ENCODE measurements at places on chromosomes 3 and 15.

DNA sequence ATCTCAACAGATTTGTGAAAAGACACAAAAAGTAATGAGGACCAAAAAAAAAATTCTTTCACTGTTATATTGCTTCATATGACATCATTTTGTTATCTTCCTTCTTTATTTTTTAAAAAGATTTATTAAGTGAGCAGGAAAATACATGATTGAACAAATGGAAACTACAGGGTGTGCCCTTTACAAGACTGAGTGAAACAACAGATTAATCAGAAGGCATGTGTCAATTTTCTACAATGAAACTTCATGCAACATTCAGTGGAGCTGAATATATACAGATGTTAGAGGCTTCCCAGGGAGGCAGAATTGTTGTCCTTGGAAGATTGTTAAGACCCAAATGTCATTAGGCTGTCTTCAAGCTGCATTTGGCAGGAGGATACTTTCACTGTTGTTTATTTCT lies 28.4 kb upstream of the SLC2A2 start:
- DNase-seq = no peak

DNA sequence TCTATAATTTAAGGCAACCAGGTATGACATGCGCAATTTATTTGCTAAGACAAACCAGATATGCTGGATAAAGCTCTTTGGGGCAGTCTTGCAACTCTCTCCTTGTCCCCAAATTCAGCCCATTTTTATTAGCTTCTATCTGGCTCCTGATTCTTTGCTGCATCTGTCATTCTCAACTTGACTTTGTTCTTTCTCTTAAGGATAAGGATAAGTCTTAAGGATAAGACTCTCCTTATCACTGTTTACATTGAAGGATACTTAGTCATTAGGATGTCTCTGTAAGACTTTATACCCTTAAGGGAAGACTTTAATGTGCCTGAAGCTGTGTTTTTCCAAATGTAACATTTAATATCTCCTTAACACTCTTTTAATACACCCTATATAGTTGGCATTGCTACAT lies 49.2 kb downstream of the ALCAM start:
- DNase-seq = no peak

DNA sequence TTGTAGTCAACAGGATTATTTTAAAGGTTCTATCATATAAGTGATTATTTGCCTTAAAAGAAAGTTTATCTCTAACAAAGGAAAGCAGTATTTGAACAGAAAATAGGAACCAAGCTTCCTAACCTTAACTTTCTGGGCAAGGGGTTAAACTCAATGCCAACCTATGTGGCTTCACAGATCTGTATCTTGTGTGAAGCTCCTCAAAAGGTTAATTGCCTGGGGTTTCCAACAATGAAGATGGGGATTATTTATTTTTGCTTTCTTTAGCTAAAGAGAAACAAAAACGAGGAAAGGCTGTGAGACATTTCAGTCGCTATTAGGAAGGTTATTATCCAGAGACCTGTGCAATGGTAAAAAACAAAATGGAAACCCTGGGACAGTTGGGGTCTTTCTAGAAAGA lies 1.1 kb upstream of the WDR82 start:
- no peak for DNase-seq

GRCh38 chr3:11074451-11074850 lies 79.8 kb upstream of the HRH1 start:
- DNase-seq = no peak

DNA sequence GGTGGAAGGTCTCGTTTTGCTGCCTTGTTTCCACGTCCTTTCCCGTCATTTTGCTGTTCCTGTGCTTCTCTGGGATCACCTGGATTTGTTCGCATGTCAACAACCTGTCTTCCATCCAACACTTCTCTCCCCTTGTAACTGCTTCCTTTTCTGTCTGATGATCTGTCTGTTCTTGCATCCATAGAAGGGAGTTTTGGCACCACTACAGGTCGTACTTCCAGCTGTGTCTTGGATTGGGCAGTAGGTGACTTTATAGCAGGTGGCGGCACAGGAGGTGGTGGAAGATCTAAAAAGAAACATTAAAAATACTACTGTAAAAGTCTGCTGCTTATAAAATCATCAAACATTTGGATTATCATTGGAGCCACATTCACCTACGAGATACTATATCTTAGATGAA lies 1161.0 kb downstream of the ROBO1 start:
- no peak for DNase-seq

DNA sequence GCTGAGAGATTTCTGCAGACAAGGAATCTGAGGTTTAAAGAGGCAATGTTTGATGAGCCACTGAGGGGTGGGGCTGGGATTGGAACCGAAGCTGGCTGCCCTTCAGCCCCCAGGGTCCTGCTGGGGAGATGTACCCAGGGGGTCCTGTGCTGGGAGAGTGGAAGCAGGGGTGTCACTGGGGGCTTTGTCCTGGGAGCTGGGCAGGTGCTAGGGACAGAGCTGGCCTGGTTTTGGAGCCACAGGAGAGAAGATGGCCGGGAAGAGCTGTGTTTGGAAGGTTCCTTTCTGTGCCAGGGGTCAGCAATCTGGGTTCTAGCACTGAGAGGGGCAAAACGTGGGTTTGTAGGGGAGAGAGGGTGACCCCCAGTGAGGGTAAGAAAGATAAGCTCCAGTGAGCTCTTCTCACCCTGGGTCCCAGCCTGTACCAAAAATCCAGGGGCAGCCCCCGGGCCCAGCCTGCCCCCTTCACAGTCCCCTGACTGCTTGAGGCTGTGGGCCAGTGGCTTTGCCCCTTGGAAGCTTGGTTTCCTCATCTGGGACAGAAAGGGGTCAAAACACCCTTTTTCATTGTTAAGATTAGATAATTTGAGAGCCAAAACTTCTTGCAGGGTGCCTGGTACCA lies 69.6 kb downstream of the SMAD3 start:
- DNase-seq = no peak

DNA sequence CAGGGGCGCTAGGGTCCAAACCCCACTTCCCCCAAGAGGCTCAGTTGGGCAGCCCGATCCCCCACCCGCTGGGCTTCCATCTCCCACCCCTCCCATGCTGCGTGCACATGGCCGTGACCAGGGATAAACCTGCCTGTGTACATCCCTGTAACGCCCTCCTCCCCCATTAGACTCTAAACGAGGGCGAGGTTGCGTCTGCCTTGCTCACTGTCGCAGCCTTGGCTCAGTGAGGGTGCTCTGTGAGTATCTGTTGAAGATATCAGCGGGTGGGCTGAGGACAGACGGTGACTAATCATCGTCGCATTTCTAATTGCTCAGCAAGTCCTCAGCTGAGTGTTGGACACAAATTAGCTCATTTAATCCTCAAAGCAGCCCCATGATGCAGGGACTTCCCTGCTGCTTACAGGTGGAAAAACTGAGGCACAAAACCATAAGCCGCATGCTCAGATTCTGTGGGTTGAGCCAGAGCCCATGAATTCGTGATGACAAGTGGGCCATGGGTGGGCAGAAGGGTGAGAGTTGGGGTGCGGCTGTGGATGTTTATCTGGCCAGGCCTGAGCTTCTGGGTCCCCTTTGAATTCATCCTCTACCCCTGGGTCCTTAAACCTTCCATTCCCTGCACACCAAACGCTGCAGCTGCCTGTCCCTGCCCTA lies 26.0 kb downstream of the FBLN2 start:
- peak; percentile 55 for DNase-seq

- DNase-seq = peak; percentile 33
Measured at GRCh38 chr15:101326462-101327146, 31.6 kb upstream of the SNRPA1 start.

- peak; percentile 60 for DNase-seq
Measured at GRCh38 chr15:64686130-64686735, 89.2 kb downstream of the RBPMS2 start.

DNA sequence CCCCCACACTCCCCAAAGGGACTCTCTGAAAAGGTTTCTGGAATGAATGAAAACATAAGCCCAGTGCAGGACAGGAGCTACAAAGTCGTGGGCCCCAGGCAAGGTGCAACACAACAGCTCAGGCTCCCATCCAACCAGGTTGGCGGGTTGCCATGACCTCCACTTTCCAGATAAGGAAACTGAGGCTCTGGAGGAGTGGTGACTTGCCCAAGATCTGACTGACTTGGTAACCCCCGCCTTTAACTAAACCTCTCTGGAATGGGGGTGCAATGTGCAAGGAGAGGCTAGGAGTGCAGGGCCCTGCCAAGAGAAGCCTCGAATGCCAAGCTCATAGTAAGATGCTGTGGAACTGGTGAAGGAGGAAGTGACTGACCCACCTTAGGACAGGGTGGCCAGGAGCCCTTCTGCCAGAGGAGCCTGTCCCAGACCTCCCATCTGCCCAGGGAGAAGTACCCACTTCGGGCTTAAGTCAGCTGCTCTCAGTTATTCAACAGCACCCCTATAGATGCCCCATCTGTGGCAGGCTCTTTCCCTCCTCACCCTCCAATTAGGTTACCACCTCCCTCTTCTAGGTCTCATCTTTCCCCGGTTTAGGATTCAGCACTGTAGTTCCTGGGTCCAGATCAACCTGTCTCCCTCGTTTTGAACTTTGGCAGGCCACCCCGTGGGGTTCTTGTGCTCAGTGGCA lies 553 bp upstream of the TNNC1 start:
- no peak for DNase-seq

- peak; percentile 44 for DNase-seq
Measured at GRCh38 chr3:152471814-152472671, 203.3 kb downstream of the MBNL1 start.

- no peak for DNase-seq
Measured at GRCh38 chr3:124281453-124282316, 289.8 kb upstream of the ROPN1 start.

- no peak for DNase-seq
Measured at GRCh38 chr3:16476636-16477035, 36.9 kb downstream of the RFTN1 start.

DNA sequence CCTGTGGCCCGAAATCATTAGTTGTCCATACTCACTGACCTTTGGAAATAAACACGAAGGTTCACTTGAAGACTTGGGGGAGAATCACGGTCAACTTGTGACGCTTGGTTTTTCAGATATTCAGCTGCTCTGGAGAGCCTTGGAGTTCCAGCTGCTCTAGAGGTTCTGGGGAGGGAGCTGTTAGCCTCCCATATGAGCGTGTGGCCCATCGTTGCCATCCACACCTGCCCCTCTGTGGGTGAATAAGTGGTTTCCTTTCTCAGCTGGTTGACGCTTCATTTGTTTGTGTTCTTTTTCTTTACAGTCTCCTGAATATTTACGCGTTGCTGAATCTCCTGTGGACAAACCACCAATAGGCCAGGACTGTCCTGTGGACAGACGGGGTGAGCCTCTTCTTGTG lies 35.6 kb downstream of the APBA2 start:
- DNase-seq = no peak

DNA sequence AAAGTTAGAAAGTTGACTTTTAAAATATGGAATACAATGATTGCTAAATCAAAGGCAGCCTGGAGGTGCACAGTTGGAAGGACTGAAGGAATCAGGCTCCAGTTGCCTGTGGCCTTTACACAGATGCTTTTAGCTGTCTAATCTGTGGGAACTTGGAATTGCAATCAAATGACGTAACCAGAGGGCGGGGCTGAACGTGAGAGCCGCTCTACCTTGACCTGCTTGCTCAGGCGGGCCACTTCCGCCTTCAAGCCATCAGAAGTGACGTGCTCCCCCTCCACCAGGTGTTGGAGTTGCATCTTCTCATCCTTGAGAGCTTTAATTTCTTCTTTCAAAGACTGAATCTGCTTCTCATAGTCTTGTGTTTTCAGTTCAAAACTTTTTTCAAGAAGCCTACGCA lies 37.7 kb upstream of the GNB5 start:
- no peak for DNase-seq

DNA sequence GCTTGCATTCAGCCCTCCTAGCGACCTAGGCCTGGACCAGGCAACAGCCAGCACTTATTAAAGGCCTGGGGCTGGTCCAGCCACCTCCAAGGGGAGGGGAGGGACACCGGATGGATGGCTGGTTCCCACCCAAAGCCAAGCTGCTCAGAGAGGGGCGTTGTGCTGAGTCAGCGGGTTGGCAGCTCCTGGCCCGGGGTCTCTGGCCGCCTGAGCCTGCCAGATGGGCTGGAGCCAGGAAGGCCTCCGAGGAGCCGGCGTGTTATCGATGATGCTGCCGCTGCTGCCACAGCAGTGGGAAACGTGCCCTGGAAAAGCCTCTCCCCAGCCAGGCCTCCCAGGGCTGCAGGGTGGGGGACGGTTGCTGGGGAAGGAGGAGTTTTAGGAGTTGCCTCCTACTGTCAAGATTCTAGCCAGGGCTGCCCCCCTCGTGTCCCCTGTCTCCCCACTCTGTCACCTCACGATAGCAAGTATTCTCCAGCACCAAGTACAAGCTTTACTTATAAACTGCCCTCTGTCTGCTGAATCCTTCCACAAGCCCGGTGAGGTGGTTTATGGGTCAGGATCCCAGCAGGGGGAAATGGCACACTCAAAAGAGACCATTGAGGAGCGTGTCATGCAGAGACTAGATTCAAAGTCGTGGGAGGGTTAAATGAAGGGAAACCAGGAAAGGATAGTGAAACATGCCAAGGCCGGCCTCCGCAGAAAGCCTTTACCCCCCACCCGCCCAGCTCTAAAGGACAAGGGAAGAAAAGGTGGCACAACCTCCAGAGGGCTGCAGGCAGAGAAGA lies 43.2 kb upstream of the TSEN2 start:
- peak; percentile 50 for DNase-seq

DNA sequence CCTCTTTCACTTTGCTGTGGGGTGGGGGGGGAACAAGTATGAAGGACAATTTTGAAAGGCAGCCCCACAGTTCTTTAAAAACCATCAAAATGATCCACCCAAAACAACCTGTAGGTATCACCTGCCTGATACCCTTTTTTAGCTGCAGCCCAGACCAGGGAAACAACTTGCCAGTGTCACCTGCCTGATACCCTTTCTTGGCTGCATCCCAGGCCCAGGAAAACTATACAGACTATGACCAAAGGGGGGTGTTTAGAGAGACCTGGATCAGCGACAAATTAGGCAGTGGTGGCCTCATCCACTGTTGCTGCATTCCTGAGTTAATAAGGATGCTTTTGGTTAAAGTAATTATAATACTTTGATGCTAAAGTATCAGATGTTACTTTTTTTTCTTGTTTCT lies 122.0 kb downstream of the VPS13C start:
- no peak for DNase-seq

Data from retina (tissue), 1 donor.